Fibroblast of villous mesenchyme (primary cell): ENCODE measurements at places on chromosomes 5 and 9. TPM values are rescaled to one million over a fixed set of nuclear protein-coding genes. Genes with fewer than 3 reads are reported as not detected.

Gene RMI1
- 6.1 and 7.8 TPM in 2 replicates for total RNA-seq

DNA sequence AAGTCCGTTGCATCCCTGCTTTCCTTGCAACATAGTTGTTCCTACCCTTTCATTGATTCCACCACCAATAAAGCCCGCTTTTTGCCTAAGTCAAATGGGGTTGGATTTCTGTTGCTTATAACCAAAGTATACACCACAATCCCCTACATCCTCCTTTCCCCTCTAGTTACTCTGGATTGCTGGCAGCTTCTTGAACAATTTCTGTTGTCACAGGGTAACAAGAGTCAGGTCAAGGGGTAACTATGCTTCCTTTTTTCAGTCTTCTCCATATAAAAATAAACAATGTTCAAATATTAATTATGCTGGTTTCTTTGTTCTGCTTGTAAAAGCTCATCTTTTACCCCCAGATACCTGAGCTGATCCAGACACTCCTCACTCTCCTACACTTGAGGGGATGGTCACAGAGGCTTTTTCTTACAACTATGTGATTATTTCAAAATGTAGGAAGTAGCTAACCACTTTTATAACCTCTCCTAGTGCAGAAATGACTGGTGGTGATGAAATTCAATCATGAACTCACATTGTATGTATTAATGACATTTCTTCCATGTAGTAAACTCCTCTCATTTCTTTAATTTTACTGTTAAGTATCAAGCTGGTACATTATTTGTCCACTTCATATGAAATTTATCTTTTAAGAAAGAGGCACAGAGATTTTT, 136.5 kb downstream of the SNX18 start:
- no peak for DNase-seq

GRCh38 chr5:98121036-98121936, 652.2 kb upstream of the RGMB start:
- DNase-seq, result no peak

DNA sequence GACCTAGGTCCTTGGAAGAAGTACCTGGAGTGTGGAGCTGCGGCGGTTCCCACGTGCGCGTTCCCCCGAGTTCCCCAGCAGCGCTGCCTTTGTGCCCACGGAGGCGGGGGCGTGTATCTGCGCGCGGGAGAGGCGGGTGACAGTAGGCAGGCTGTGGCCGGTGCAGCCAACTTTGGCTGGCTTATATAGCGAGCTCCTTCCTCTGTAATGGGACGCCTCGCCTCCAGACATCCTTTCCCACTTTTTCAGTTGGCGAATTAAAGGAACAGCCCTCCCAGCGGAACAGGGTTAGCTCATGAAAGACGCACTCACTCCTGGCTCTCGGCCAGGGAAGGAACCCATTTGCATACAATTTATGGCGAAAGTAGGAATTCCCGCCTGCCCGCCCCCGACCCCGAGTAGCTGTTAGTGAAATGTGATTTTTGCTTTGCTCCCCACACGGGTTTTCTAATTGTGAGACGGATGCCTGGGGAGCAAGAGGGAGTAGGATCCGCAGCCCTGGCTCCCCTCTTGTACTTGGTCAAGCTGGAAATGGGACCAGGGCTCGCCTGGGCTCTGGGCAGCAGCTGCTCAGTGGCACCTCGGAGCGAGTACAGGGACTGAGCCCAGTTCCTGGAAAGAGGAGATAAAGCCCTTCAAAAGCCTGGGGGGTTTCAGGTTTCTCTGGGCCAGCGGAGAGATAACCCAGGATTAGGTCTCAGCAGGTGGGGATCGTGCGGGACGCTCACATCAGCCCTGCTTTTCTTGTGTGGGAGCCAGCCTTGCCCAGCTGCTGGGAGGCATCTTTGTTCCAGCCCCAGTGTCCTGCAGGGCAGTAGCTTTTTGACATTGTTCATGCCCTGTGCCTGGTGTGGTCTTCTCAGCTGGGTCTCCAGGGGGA, at the start of gene TNC:
Gene TNC, minus strand, starts transcription at position 159 of the 880 bp plus-strand sequence. CDS start 27,139 bp downstream, outside the sequence.
- DNase-seq, result peak; percentile 70

Gene OTULINL
- 19.6 and 23.7 TPM in 2 replicates for total RNA-seq

DNA sequence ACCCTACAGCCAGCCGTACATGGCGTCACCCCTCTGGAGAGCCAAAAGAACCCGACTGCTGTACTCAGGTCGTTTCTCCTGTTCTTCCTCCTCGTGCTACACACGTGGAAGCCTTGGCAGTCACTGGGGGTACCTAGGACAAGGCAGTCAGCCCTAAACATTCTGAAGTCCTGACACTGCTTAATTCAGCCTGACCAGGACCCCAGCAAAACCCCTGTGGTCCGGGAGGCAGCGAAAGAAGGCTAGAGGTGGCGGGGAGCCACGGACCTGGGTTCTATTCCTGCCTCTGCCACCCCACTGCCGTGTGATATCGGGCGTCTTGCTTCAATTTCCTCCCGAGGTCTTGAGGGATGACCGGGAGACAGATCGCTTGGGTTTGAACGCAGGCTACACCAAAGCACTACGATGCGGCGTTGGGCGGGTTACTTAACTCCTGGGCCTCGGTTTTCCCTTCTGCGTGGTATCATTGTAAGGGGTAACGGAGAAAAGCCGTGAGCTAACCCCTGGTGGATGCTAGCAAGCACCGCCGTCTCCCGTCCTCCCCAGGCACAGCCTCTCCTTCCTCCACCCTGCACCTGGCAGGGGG, 429 bp upstream of the ARL10 start:
- DNase-seq, result no peak

Gene RANBP3L
- 0.32 and 1.3 TPM in 2 replicates for total RNA-seq

GRCh38 chr5:62494772-62495171, 82.2 kb downstream of the IPO11 start:
- no peak for DNase-seq

- no peak for DNase-seq
Measured at GRCh38 chr5:619444-619843, 7.3 kb downstream of the CEP72 start.

DNA sequence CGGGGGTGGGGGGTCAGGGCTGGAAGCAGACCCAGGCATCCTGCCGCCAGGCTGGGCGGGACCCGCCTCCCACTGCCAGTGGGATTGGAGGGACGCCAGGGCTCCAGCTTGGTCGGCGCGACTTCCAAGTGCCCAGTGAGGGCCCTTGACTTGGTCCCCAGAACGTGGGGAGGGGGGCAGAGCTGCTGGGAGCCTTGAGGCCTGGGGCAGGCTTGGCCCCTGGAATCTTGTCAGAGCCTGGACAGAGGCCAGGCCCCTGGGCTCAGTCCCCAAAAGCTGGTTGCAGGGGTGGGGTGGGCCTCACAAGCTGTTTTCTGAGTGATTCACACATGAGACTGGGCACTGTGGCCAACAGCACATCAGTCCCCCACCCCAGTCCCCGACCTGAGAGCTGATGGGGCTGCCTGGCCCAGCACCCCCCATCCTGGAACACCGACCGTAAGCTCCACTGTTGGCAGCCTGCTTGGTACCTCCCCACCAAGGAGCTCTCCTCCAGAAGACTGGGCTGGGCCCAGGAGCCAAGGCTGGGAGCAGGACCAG, 526 bp downstream of the CLIC3 start:
- DNase-seq, result peak; percentile 24

- no peak for DNase-seq
Measured at GRCh38 chr9:74556685-74557084, 59.5 kb downstream of the RORB start.

GRCh38 chr5:89967771-89968444, 441.6 kb downstream of the CETN3 start:
- peak; percentile 10 for DNase-seq

DNA sequence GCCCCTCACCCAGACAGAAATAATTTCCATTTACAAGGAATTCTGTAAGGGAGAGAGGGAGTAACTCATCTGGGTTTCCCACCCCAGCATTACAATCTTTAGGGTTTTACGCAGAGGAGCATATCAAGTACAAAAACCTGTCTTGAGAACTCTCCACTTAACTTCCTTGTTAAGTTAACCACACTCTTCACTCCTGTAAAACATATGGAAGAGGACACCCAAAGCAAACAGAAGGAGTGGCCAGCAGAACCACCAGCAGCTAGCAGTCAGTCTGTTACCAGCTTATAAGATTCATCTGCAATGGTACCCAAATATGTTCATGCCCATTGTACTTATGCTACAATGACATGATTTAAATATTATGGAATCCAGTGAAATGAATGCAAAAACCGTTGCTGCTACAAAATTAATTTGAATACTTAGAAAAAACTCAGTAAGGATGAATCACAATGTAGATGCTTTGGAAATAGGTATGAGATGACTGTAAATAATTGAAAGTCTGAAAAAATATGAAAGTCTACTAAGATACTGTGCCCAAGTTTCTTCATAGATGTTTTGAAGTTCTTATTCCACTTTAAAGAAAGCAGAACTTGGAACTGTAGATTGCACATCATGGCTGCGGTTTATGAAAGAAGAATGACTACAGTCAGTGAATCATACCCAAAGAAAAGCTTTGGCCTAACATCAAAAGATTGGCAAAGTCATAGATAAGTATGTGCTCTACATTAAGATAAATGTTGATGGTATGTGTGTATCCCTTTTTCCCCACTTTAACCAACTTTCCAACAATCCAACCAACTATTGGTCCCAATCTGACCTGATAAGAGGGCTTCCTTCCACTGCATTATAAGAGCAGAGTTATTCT, 233.6 kb downstream of the ACTL7B start:
- peak; percentile 17 for DNase-seq

Gene NRG2
- under 0.01 and 0.64 TPM in 2 replicates for total RNA-seq

DNA sequence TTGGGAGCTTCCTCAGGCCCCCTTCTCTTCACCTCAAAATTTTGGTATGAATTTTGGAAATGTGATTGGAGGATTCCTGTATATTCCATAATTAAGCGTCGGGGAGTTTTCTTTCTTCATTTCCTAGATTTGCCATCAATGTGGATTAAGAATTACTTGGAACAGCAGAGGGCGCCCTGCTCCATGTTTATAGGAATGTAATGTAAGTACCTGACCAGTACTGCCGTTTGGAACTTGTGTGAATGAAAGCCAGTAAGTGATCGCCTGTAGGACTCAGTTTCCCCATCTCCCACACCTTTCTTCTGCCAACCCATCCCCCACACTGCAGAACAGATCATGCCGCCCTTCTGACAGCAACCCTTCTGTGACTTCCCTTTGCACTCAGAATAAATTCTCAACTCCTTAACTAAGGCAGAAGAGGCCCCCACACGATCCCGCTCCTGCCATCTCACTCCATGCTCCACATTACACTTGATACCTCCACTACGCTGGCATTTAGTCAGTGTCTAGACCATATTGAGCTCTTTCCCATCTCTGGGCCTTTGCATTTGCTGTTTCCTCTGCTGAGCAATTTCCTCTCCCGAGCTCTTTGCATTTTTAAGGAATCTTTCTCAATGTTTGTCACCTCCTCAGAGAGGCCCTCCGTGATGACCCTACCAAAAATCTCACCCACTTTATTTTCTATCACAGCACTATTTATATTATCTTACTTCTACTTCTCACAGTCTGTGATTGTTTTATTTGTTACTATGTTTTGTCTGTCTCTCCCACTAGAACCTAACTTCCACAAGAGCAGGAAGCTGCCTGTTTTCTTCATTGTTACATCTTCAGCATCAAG, 79.5 kb upstream of the HTR4 start:
- peak; percentile 84 for DNase-seq

DNA sequence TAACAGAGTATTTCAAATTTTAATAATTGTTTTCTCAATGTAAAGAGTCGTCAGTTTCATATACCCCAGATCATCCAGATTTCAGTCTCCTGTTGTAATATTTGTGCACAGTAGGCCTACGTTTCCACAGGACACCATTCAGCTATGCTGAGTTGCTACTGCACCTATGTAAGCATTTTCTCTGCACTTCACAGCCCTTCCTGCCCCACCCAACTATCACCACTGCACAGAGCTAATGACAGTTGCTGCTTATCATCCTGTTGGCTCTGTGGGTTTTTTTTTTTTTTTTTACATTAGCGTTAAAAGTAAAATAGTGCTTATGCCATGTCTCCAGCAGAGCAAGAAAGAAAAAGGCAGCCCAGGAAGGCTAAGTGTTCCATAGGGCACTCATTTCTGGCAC, 5.9 kb upstream of the PRKACG start:
- no peak for DNase-seq

GRCh38 chr9:26157411-26157810, 479.2 kb upstream of the TUSC1 start:
- no peak for DNase-seq

Gene SPATA31D4
- total RNA-seq, result not detected in 2 replicates

Gene TUBB4B
- 151 and 218 TPM in 2 replicates for total RNA-seq

GRCh38 chr9:8156346-8156745, 356.8 kb upstream of the DMAC1 start:
- no peak for DNase-seq

Gene PALM2AKAP2
- 24.5 and 31.5 TPM in 2 replicates for total RNA-seq

Gene AHRR
- 22.5 and 35.1 TPM in 2 replicates for total RNA-seq

Gene KCNV2
- total RNA-seq, result not detected in 2 replicates

DNA sequence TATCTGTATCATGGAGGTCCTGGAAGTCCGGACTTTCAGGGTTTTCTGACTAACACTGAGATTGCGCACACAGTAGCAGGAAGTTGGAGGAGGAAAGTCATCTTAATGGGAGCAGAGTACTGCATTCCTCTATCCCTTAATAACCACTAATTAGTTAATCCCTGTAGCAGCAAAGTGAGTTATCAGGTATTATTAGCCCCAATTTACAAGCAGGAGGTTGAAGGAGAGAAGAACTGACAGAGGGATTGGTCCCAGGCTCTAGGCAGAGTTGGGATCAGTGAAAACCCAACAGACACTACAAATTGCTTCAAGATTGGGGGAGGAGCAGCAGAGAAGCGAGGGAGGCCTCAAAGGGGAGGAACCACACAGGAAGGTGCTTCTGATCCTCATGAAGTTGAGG, 74.5 kb upstream of the XPA start:
- DNase-seq, result no peak

- no peak for DNase-seq
Measured at GRCh38 chr5:18394443-18394804, 760.2 kb downstream of the TAF11L14 start.

DNA sequence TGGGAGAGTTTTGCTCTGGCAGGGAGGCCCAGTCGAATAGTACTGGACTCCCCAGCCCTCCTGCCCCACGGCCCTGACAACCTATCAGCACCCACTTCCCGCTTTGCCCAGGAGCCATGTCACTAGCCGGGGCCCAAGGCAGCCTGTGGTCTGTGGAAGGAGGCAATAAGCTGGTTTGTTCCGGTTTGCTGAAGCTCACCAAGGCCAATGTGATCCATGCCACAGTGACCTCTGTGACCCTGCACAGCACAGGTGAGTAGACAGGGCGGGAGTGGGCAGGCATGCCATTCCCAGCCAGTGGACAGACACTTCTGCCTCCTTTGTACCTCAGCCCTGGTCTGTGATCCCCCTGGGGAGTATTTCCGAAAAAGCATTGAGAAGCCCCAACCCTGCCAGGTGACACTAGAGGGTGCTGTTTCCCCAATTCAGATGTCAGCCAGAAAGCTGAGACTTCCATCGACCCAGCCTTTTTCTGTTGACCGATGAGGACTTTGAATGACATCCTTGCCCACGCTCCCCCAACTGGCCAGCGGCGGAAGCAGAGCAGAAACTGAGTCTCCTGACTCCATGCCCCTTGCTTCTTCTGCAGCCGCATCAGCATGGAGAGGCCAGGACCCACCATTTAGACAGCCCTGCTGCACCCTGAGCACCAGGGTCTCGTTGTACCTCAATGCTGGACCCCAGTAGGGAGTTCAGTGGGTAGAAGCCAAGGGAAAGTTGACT, 9.6 kb downstream of the PCYOX1L start:
- DNase-seq, result peak; percentile 69

- no peak for DNase-seq
Measured at GRCh38 chr9:33273266-33273971, 8.6 kb downstream of the CHMP5 start.
